Aorta (tissue), 5 donors: ENCODE measurements at places on chromosomes 13 and 19.

GRCh38 chr19:51607920-51608562 lies 22.2 kb downstream of the SIGLEC5 start:
- peak; percentile 90 for DNase-seq

DNA sequence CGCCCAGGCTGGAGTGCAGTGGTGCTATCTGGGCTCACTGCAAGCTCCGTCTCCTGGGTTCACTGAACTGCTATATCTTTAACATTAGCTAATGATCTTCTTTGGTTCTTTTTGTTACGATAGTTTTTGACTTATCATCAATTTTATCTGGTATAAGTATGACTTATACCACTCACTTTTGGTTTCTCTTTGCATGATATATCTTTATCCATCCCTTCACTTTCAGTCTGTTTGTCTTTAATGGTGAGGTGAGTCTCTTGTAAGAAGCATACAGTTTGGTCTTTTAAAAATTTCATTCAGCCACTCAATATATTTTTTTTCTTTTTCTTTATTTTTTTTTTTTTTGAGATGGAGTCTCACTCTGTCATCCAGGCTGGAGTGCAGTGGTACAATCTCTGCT lies 58.4 kb downstream of the ADGRE1 start:
- DNase-seq, result no peak

DNA sequence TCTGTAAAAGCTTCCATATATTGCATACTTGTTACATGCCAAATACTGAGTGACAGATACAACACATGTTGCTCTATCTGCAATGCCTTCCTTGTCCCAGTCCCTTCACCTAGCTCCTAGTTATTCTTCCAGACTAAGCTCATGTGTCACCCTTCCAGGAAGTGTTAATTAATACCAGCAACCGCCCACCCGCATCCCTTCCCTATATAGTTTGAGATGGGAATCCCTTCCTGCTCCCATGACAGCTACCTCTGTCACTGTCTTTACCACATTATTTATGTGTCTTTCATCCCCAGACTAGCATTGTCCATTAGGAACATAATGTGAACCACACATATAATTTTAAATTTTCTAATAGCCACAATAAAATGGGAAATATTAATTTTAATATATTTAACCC lies 49.5 kb upstream of the FRY start:
- no peak for DNase-seq

DNA sequence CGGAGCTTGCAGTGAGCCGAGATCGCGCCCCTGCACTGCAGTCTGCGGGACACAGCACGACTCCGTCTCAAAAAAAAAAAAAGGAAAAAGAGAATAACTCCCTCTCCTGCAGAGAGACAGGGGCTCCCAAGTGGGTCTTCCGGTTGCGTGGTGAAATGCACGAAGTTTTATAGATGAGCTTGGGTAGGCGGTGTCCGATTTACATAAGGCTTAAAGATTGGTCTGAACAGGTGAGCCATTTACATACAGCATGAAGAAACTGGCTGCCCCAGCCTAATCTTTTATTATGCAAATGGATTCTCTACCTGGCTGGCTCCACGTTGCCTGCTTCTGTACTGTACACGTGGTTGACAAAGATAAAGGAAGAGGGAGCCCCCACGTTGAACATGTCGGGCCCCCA lies 19.5 kb downstream of the ADGRE2 start:
- no peak for DNase-seq

- DNase-seq, result no peak
These were observed 261 bp downstream of the PRKD2 start for GRCh38 chr19:46716672-46717033.

GRCh38 chr19:29789007-29789406 lies 22.8 kb upstream of the CCNE1 start:
- DNase-seq, result no peak

GRCh38 chr19:28956961-28957360 lies 256.0 kb downstream of the UQCRFS1 start:
- no peak for DNase-seq

- DNase-seq, result no peak
These were observed 47.5 kb upstream of the MBNL2 start for GRCh38 chr13:97174638-97175037.

DNA sequence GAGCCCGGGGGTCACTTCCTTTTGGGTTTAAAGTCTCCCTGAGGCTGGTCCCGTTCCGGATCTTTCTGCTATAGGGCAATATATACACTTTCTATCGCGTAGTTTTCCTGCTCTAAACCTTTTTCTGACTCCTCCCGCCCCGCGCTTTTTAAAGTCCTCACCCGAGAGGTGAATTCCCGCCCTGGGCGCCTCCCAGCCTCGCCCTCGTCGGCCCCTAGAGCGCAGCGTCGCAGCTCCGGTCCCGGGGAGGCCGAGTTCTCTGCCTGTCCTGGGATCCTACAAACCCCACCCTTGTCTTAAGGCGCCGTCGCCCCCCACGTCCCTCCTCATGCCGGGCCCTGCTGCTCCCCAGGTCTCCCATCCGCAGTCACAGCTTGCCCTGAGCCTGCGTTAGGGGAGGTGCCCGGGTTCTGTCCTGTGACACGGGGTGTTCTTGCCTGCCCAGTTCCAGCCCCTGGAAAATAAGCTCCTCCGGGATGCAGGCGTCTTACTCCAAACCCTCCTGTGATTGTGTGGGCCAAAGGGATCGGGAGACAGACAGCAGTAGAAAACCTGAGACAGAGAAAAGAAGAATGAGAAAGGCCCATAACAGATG lies 491 bp downstream of the ZNF525 start:
- no peak for DNase-seq

GRCh38 chr13:27311518-27312210 lies 41.0 kb downstream of the RASL11A start:
- DNase-seq, result no peak

- DNase-seq, result no peak
These were observed 218.7 kb downstream of the POSTN start for GRCh38 chr13:37379841-37380240.

DNA sequence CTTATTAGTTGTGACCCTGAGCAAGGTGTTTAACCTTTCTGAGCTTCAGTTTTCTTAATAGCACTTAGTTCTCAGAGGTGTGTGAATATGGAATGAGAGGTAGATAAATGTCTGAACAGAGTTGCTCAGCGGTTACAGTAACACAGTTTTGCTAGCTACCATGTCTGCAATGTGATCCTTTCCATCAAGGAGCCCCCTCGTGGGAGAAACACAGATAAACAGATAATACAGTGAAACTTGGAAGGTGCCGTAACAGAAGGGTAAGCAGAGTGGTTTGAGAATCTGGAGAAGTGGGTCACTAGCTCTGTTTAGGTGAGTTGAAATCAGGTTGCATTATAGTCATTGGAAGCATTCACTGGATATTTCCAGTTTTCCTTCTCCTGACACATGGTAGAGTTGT lies 38.9 kb downstream of the IRS2 start:
- no peak for DNase-seq

GRCh38 chr19:55471266-55471665 lies 5.2 kb upstream of the ZNF628 start:
- DNase-seq, result no peak

- no peak for DNase-seq
These were observed 3.1 kb upstream of the LYPD3 start for GRCh38 chr19:43468354-43469159.

- DNase-seq, result no peak
These were observed 154.3 kb downstream of the FGF9 start for GRCh38 chr13:21825186-21825585.

GRCh38 chr19:32289566-32290210 lies 55.7 kb upstream of the ZNF507 start:
- no peak for DNase-seq

DNA sequence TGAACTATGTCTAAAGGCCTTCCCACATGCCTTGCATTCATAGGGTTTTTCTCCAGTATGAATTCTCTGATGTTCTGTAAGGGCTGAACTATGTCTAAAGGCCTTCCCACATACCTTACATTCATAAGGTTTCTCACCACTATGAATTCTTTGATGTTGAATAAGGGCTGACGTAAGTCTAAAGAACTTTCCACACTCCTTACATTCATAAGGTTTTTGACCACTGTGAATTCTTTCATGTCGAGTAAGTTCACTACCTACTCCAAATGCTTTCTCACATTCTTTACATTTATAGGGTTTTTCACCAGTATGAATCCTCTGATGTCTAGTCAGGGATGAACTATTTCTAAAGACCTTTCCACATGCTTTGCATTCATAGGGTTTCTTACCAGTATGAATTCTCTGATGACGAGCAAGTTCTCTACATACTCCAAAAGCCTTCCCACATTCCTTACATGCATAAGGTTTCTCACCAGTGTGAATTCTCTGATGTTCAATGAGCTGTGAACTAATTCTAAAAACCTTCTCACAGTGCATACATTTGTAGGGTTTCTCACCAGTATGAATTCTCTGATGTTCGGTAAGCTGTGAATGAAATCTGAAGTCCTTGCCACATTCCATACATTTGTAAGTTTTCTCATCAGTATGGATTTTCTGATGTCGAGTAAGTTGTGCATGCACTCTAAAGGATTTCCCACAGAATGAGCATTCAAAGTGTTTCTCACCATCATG lies 19.1 kb upstream of the ZNF260 start:
- DNase-seq, result no peak

DNA sequence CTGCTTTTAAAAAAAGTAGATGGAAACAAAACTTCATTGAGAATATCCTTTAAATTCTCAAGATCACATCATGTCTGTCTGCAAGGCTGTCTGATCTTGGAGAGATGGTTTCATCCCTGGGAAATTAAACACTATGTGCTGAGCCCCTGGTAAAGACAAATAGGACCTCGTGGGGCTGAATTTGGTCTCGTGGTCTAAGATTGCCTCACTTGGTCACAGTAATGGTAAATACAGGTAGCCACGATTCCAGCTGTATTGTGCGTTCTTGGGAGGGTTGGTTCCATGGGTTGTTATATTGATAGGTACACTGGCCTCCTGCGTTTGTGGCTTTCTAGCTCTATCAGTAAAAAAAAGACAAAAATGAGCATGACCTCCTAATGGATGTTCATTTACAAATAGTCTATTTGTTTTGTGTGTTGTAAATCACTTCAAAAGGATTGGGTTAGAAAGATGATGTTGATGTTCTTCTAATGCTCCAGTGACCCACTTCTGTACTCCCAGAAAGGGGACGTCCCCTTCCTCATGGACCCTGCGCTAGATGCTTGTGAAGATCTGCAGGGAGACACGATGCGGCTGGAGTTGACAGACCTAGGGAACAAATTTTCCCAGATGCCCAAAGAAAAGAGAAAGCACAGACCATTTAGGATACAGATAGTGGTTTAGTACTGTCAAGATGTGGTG lies 1.8 kb downstream of the CEBPG start:
- no peak for DNase-seq

DNA sequence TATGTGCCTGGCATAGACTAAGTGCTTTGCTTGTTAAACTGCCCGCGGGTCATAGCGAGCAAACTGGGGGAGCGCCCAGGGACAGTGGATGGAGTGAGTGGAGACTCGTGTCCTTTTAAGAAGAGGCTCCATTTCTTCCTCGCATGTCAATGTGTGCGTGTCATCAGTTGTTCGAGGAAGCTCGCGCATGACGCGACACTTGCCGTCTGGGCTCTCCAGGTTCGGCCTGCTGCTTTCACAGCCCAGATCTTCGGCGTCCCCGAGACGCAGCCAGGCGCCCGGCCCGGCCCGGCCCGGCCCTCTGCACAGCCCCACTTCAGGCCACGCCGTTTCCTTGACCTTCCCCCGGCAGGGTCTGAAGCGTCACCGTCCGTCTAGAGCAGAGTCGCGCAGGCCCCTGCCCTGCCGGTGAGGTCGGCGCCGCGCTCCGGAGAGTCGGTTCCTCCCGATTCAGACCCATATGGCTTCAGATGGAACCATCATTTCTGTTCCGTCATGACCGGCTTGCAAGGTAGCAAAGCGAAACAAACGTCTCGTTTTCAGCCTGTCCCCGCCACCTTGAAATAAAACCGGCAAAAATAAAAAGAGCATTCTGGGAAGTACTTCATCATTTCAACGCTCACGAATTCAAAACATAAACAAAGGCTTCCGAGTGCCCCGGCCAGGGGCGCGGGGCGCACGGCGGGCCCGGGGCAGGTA lies 599 bp upstream of the ARHGEF7 start:
- peak; percentile 78 for DNase-seq

DNA sequence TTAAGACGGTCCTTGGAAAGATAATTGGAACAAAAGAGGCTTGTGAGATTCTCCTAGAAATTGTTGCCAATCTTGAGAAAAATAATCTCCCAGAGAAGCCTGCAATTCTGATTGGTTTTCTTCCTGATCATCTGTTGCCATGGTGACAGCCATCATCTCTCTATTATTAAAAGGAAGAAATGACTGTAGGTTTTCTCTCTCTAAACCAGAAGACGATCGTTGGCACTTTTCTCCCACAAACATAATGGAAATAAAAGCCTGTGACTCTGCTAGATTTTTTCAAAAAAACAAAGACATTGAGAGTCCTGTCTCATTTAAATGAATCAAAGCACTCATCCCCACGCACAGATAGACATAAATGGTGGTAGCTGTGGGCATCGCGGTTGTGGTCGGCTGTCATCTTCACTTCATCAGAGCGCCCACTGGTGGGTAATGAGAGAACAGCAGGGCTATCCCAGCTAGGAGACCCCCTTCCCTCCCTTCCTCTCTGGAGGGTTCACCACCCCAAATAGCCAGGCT lies 21.7 kb upstream of the CALM3 start:
- no peak for DNase-seq

GRCh38 chr13:106349080-106349931 lies 186.2 kb downstream of the EFNB2 start:
- DNase-seq, result no peak

DNA sequence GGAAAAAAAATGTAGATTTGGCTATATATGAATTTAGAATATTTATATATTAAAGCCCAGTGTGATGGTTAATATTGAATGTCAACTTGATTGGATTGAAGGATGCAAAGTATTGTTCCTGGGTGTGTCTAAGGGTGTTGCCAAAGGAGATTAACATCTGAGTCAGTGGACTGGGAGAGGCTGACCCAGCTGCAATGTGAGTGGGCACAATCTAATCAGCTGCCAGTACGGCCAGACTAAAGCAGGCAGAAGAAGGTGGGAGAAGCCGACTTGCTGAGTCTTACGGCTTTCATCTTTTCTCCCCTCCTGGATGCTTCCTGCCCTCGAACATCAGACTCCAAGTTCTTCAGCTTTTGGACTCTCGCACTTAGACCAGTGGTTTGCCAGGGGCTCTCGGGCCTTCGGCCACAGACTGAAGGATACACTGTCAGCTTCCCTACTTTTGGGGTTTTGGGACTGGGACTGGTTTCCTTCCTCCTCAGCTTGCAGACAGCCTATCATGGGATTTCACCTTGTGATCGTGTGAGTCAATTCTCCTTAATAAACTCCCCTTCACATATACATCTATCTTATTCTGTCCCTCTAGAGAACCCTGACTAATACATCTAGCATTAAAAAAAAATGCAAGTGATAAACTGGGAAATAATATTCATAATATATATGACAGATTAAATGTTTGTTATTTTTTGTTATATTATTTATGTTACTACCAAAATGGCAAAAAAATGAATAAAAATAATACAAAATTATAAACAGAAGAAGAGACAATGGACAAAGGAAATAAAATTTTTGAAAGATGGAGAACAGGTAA lies 122.4 kb downstream of the DLEU7 start:
- no peak for DNase-seq
